H54 (cell line): ENCODE measurements at places on chromosomes 11 and 22.

DNA sequence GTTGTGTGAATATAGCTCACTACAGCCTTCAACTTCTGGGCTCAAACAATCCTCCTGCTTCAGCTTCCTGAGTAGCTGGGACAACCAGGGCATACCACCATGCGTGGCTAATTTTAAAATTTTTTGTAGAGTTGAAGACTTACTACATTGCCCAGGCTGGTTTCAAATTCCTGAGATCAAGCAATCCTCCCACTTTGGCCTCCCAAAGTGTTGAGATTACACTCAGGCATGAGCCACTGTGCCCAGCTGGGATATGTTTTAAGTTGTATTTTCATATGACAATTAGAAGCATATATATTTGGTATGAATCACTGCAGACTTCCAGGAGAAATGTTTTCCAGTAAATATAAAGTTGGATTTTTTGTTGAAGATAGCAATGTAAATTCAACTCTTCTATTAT, 15.4 kb downstream of the DDX10 start:
- no peak for DNase-seq

DNA sequence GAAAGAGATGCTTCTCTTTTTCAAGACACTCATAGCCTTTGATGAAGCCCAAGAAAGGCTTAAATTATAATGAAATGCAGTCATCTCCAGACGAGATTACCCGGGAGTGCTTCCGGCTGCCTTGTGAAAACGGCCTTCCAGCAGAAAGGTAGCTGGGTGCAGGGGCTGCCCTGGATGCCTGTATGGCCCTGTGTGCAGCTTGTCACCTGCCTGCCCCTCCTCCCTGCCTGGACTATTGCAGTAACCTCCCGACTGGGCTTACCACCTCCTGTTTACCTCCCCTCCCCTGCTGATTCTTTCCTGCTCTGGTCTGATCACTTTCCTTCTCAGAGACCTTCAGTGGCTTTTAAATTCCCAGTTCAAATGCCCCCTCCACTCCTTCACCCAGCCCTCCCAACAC, 126.4 kb upstream of the SYT13 start:
- DNase-seq, result no peak

GRCh38 chr11:68282861-68283230, 11.1 kb upstream of the C11orf24 start:
- no peak for DNase-seq

GRCh38 chr22:38348751-38349496, 31.7 kb upstream of the CSNK1E start:
- no peak for DNase-seq

- no peak for DNase-seq
These were observed 114.7 kb downstream of the CRYBB2 start for GRCh38 chr22:25334162-25334490.

DNA sequence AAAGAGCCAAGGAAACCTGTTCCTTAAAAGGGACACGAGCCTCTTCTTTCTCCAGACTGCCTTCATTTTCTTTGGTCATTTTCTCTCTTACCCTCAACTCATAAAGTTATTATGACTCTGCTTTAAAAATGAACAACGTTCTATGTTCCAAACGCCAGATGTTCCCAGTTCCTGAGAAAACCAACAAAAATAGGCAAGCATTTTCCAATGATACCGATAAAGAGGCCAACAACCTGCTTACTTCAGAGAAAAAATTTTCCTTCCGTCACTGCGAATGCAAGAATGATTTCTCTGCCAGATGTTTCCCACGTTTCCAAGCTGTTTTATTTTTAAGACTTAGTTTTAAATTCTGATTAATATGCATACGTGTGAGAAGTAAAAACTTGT, 315 bp upstream of the TRPC6 start:
- no peak for DNase-seq

DNA sequence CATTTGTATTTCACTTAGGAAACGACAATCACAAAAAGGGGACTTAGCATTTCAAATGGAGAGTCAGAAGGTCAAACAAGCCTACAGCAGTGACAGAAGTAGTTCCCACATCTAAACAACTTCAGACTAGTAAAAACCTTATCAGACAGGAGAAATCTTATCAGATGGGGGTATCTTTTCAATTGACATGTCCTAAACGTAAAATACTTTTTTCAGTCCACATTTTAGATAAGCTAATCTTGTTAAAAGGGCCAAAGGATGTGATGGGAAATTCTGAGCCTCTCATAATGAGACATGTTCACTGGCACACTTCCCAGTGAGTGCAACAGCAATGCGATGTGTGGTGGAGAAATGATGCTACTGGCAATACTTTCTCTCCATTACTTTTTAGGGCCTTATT, 2.4 kb downstream of the MAPK1 start:
- DNase-seq, result no peak

- peak; percentile 57 for DNase-seq
These were observed 90.4 kb upstream of the CLPB start for GRCh38 chr11:72524711-72525110.

- no peak for DNase-seq
These were observed 5.1 kb downstream of the CARS1 start for GRCh38 chr11:3052109-3052479.
